ENCODE measurements at places on chromosomes 5 and 9. TPM values are rescaled to one million over a fixed set of nuclear protein-coding genes. Genes with fewer than 3 reads are reported as not detected.

Gene IRX4
- total RNA-seq = not detected

Gene SH3TC2
- 8.7 TPM for total RNA-seq

Gene PKD2L2
- total RNA-seq = not detected

Gene MARCOL
- not detected for total RNA-seq

Gene GPR151
- not detected for total RNA-seq

Gene RASGRF2
- 0.59 TPM for total RNA-seq

Gene DMRTA1
- total RNA-seq = 0.12 TPM

Gene SCGB3A2
- not detected for total RNA-seq

Gene SPINK6
- total RNA-seq = not detected

Gene ADAMTS13
- total RNA-seq = 1.8 TPM

Gene HOMER1
- total RNA-seq = 6.3 TPM

Gene CDH9
- not detected for total RNA-seq

Gene LCN12
- total RNA-seq = not detected

Gene F12
- 0.90 TPM for total RNA-seq

Gene PLPP7
- total RNA-seq = 11.4 TPM

Gene KCNMB1
- not detected for total RNA-seq

Gene GPR21
- total RNA-seq = 2.6 TPM

Gene DMGDH
- total RNA-seq = 0.68 TPM

Gene MELK
- 12.3 TPM for total RNA-seq

Gene SLC4A9
- not detected for total RNA-seq

Gene SLC1A3
- 33.9 TPM for total RNA-seq

Gene ZNF454
- total RNA-seq = 2.8 TPM

Gene MUSK
- total RNA-seq = not detected

Gene CCDC127
- 3.5 TPM for total RNA-seq

Gene ZNF879
- total RNA-seq = 3.6 TPM

Gene KIF4B
- not detected for total RNA-seq

Gene S1PR3
- total RNA-seq = 46.5 TPM

Gene KCNIP1
- not detected for total RNA-seq

Gene TMEM232
- total RNA-seq = 4.6 TPM

Gene CCDC152
- 1.3 TPM for total RNA-seq

Gene ZFP2
- 0.60 TPM for total RNA-seq

Gene CDH12
- not detected for total RNA-seq

Gene C5orf52
- not detected for total RNA-seq

Gene UBAP1
- 23.7 TPM for total RNA-seq

Gene LRRC19
- total RNA-seq = not detected

Gene DCTN4
- total RNA-seq = 33.4 TPM

Gene SPATA31E1
- not detected for total RNA-seq

Gene PTPN3
- 2.7 TPM for total RNA-seq

Gene IFNA8
- total RNA-seq = not detected

Gene BARHL1
- total RNA-seq = not detected

Gene GCNT4
- 2.7 TPM for total RNA-seq

Gene SPINK5
- not detected for total RNA-seq

Gene EFNA5
- 4.4 TPM for total RNA-seq

Gene PTGES
- total RNA-seq = 30.0 TPM

Gene CYLC2
- not detected for total RNA-seq

Gene COL23A1
- total RNA-seq = 0.08 TPM

Gene CHSY3
- total RNA-seq = 4.0 TPM

Gene AGXT2
- not detected for total RNA-seq

Gene CFAP157
- total RNA-seq = not detected

Gene TAS2R1
- total RNA-seq = not detected

Gene RASEF
- total RNA-seq = 0.30 TPM

Gene PFN3
- not detected for total RNA-seq
